Pons (tissue), 1 donor: ENCODE measurements at places on chromosomes 2 and 18.

- DNase-seq, result no peak
These were observed 2.6 kb upstream of the FAM171B start for GRCh38 chr2:186691231-186691630.

DNA sequence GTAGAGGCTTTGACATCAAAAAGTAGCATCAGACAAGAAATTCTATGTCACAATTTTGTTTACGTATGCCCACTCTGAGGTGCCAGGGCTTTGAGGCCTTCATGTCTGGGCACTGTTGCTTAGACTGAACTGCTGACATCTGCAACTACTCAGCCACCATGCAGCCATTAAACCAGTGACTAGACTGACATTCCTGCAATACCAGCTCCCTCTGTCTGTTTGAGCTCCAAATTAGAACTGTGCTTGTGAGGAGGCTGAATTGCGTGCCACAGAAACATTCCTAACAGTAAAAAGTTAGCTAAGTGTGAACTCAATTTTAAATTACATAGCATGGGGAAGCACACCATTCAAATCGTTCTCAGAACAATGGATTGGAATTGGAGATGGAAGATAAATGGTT, 163.2 kb downstream of the INSIG2 start:
- DNase-seq, result no peak

GRCh38 chr2:150792780-150793300, 305.4 kb upstream of the RND3 start:
- no peak for DNase-seq

GRCh38 chr18:7945882-7946281, 378.8 kb downstream of the PTPRM start:
- DNase-seq, result no peak

- no peak for DNase-seq
These were observed 35.4 kb upstream of the ARMC9 start for GRCh38 chr2:231163011-231163410.

DNA sequence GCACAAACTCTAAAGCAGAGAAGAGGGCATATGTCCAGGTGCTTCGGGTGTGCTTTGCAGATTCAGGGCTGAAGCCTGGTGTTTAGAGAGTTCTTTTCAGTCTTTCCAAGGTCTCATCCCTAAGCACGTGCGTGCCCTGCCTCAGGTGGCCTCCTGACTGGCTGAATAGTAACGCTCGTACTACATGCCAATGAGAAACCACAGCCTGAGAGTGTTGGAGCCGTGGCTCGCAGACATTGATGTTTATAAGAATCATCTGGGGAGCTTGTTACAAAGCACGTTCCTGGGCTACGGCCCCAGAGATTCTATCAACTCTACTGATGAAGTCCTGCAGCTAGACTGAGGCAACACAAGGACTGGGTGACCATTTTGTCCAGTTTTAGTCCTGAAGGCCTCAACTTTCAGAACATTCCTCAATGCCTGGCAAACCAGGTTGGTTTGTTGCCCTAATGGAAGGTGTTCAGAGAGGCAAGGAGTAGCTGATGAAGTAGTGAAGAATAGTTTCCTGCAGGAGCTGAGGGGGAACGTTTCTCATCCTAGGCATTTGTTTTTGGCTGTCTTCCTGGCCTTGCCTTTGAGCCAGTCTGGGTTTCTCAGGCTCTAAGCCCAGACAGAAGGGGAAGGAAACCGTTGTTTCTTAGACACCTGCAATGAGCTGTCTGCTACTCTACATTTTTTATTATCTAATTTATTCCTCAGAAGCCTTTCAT, 31.5 kb upstream of the HAAO start:
- DNase-seq, result no peak

- no peak for DNase-seq
These were observed 98.2 kb downstream of the ZNF516 start for GRCh38 chr18:76396792-76397191.

DNA sequence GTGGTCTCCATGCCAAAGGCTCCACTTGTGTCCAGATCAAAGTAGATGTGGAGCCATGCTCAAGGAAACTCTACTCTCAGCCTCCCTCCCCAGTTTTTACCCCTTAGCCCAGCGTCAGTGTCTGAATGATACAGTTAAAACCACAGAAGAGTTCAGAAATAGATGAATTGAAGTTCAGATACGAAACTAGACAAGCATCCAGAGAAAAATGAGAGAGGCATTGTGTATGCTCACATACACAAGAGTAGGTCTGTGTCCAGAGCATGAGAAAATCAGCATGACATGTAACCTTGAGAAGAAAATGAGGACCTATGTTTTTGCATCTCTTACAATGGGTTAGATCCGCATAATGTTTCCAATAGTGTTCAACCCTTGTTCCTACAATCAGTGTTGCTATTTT, 612.8 kb upstream of the PKDCC start:
- DNase-seq, result no peak

- no peak for DNase-seq
These were observed 217.3 kb downstream of the SEPTIN10 start for GRCh38 chr2:109396202-109397180.

GRCh38 chr2:145228506-145228905, 708.6 kb upstream of the ZEB2 start:
- DNase-seq, result no peak
